ENCODE measurements at places on chromosomes 11 and 22. TPM values are rescaled to one million over a fixed set of nuclear protein-coding genes. Genes with fewer than 3 reads are reported as not detected.

ASCL2 gene
- 0.82 TPM for total RNA-seq

CBLIF gene
- not detected for total RNA-seq

- DNase-seq: no peak
Measured at GRCh38 chr22:20763630-20764470, 10.1 kb upstream of the SERPIND1 start.

CTSW gene
- total RNA-seq: not detected

GRCh38 chr11:77009533-77010160, 24.6 kb upstream of the B3GNT6 start:
- DNase-seq: no peak

DNA sequence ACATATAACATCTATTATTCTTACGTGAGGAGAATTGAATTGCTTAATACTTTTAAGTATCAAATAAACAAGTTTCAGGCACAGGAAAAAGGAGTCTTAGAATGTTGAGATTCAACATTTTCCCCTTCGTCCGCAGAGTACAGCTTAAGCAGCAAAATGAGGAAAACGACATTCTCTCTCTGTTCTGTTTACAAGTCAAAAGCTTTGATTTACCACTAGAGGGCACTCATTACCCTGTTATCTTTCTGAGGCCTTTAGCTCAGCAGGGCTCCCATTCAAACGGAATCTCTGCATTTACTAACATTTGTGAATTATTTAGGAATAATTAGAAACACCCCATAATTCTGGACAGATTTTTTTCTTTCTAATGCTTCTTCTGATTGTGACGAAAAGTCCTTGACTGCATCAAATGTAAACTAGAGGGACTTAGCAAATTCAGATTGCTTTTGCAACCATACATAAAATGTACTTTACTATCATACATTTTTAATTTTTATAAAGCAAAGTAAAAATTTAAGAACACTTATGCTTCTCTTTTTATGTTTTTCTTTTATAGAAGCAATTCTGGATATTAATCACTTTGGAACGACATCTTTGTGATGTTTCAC, 75.0 kb downstream of the JRKL start:
- peak; percentile 33 for DNase-seq

OR8D4 gene
- total RNA-seq: not detected

APOBEC3A gene
- total RNA-seq: not detected

- DNase-seq: no peak
Measured at GRCh38 chr22:19605508-19606331, 81.5 kb upstream of the CLDN5 start.

IL10RA gene
- total RNA-seq: 2.0 TPM

EMID1 gene
- total RNA-seq: 33.8 TPM

GRCh38 chr22:20117633-20118299, 740 bp upstream of the TRMT2A start:
- DNase-seq: peak; percentile 64

DNA sequence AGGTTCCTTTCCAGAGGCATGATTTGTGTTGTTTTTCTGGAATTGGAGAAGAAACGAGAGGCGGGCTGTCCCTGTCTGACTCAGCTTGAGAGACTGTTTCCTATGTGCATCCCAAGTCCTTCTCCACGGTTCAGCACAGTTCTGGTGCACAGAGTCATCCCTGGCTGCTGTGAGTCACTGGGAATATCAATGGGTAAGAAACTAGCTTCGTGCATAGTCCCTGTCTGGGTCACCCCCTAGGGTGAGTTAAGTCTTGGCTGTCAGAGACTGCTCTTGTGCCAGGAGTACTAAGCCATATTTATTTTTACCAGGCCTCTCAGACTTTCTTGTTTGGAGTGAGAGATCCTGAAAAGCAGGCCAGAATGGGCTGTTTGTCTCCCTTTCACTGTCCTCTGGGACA, 2.4 kb upstream of the LRP4 start:
- no peak for DNase-seq

DNA sequence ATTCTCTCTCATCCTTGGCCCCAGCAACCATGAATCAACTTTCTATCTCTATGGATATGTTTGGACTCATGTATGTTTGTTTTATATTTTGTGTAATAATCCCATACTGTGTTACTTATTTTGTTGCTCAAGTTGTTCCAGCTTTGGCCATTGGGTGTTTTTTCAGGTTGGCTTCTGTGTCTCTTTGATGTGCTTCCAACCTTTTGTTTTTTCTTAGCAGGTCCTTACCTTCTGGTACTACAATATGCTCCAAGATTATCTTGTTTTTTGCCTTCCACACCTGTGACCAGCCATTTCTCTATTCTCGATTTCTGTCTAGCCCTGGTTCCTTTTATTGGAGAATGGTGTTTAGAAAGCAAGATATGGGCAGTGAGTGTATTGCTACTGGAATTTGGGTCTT, 14.2 kb downstream of the GVQW3 start:
- DNase-seq: no peak

OMP gene
- not detected for total RNA-seq

DNA sequence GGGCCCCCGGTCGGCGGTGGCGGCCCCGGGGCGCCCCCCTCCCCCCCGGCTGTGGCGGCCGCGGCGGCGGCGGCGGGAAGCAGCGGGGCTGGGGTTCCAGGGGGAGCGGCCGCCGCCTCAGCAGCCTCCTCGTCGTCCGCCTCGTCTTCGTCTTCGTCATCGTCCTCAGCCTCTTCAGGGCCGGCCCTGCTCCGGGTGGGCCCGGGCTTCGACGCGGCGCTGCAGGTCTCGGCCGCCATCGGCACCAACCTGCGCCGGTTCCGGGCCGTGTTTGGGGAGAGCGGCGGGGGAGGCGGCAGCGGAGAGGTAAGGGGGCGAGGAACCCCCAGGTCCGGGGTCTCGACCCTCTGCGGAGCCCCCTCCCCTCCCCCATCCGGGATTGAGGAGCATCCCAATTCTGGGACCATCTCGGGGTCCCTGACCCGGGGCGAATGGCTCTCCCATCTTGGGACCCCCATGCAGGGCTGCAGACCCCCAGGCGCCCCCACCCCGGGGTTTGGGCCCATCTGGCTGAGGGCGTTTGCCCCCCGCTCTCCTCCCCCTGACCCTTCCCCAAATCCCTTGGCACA, 431 bp downstream of the KMT2A start:
- no peak for DNase-seq

BIK gene
- not detected for total RNA-seq

- no peak for DNase-seq
Measured at GRCh38 chr22:30001459-30001858, 78.8 kb upstream of the HORMAD2 start.

TUBA8 gene
- total RNA-seq: 2.9 TPM

DNA sequence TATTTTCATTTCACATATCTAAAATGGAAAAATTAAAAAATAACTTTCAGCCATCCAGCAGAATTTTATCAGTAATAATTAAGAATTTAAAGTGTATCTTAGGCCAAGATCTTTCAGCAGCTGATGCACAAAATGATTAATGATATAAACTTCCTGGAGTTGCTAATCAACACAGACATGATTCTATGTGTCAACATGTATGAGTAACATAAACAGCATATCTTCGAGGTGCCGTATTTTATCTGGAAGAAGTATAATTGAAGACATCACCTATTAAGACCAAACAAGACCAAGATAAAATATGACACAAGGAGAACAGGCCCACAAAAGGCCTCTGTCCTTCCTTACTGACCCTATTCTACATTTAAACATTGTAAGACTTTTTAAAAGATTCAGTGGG, 45.2 kb downstream of the SLC5A12 start:
- no peak for DNase-seq

- DNase-seq: no peak
Measured at GRCh38 chr22:26589367-26589844, 526 bp downstream of the TPST2 start.

GRCh38 chr11:76293189-76293631, 86.9 kb upstream of the WNT11 start:
- no peak for DNase-seq

- no peak for DNase-seq
Measured at GRCh38 chr11:121946514-121946913, 169.5 kb downstream of the BLID start.

GRCh38 chr11:36030731-36031281, 86.9 kb downstream of the LDLRAD3 start:
- DNase-seq: no peak

- DNase-seq: peak; percentile 48
Measured at GRCh38 chr11:66858939-66859685, 2.2 kb downstream of the LRFN4 start.

- no peak for DNase-seq
Measured at GRCh38 chr11:9176550-9176949, 85.2 kb upstream of the SCUBE2 start.

DNA sequence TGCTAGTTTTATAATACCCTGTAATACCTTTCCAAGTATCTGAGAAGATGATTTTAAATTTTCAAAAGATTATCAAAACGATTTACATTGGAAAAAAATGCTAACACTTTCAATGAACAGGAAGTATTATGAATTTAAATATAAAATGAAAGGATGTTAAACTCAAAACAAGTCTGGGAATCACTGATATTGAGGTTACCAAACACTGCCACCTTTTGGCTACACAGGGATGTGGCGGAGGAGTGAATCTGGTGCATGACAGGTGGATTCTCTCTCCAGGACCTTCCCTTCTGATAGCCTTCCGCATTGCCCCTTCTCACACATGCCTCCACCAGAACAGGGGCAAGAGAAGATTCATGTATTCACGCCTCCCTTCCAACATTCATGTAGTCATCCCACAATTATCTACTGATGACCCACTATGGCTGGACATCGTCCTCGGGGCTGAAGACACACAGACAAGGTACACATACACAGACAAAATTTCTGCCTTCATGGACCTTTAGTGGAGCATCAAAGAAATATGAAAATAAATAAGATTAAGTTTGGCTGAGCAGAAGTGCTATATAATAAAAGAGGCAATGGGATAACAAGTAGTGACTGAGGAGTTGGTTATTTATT, 34.7 kb downstream of the ATG16L2 start:
- DNase-seq: no peak

DNA sequence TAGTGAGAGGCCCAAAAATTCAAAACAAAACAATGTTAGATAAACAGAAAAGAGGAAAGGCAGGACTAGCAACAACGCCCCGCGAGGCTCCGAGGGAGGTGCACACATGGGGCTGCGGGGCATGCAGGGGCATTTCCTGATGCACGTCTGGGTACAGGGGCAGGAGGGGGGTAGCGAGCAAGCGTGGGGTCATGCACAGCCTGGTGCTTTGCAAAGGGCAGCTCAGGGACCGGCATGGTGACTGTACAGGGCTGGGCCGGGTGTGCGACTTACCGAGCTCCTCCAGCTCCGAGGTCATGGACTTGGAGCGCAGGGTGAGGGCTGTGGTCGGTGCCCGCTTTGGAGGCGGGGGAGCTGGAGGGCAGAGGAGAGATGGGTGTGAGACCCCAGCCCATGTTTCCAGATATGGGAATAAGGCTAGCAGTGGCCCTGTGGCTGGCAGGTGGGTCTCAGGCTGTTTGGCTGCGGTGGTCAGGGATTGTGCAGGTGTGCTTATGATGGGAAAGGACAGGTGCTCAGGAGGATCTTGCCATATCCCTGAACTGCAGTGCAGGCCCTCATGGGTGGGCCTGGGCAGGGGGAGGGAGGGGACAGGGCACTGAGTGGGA, 103.7 kb downstream of the CTTN start:
- DNase-seq: no peak

TBC1D22A gene
- 5.3 TPM for total RNA-seq

PGM2L1 gene
- total RNA-seq: 203 TPM

CST6 gene
- total RNA-seq: not detected

GRCh38 chr11:32034149-32034548, 56.7 kb upstream of the RCN1 start:
- DNase-seq: no peak

- DNase-seq: no peak
Measured at GRCh38 chr11:44623341-44623730, 57.9 kb downstream of the CD82 start.

GLB1L3 gene
- total RNA-seq: 0.41 TPM

- peak; percentile 80 for DNase-seq
Measured at GRCh38 chr22:49992921-49993648, 19.5 kb downstream of the IL17REL start.

- no peak for DNase-seq
Measured at GRCh38 chr11:69130654-69131053, 25.1 kb upstream of the SMIM38 start.

ALDH3B1 gene
- 0.41 TPM for total RNA-seq

ZBED5 gene
- total RNA-seq: 67.7 TPM

DNA sequence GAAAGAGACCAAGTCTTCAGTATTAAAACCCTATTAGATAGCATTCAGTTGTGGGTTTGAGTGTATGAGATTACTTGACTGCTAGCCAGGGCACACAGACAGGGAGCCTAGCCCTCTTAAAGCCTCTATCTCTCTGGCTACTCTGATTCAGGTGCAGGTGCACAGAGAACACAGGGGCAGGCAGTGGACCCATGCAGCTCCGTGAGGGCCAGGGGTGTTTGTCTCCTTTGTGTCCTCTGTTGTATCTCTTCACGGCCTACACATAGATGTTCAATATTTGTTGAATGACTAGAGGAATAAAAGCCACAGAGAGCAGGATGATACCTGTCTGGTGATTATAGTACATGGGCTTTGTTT, 21.5 kb upstream of the AIFM3 start:
- no peak for DNase-seq

- DNase-seq: no peak
Measured at GRCh38 chr11:44695169-44695833, 31.5 kb upstream of the TSPAN18 start.

INS gene
- total RNA-seq: not detected

TSPAN32 gene
- total RNA-seq: 0.41 TPM

DNA sequence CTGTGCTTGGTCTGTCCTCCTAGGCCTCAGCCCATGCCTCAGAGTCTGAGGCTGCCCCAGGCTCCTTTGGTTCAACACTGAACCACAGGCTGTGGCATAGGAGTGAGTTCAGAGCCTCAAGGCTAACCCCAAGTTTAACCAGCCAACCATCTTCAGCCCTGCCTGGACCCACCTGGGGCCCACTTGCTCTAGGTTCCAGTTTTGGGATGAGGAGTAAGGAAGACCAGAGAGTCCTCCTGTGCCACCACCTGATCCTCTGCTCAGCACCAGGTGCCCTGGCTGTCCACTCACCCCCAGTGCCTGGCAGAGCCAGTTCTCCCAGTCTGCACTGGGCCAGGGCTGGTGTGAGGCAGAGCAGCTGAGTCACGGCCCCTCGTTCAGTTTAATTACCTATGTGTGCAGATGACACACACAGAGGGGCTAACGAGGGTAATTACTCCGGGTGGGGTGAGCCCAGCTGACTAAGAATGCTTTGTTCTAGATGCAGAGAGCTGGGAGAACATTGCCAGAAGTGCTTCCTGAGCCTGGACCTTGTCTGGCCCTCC, 12.0 kb upstream of the TMPRSS13 start:
- DNase-seq: no peak

DNA sequence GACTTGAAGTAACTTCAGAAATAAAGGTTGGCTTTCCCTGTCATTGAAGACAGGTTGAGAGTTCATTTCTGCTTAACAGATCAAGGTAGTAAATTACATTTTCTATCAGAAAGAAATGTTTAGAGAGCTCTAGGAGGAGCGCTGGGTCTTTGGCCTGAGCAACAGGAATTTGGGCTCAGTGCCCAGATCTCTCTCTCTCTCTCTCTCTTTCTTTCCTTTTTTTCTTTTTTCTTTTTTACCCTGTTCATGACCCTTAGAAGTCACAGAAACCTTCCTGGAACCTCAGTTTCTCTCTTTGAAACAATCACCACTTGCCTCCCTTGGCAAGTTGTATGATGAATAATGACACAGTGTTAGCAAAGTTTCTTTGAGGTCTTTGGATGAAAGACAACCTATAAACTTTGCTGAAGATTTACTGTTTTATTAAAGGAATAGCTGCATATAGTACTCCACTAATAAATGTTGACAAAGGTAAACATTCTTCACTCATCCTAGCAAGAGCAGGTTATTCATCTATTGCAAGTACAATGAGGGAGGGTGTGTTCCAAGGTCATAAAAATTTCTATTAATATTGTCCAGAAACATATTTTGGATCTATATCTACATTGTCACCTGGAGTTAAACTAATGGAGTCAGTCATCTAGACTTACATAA, 35.5 kb upstream of the RASSF10 start:
- DNase-seq: no peak
